Activated naive CD8-positive, alpha-beta T cell treated with anti-CD3 and anti-CD28 coated beads for 36 hours (primary cell): ENCODE measurements at places on chromosomes 2 and 18.

DNA sequence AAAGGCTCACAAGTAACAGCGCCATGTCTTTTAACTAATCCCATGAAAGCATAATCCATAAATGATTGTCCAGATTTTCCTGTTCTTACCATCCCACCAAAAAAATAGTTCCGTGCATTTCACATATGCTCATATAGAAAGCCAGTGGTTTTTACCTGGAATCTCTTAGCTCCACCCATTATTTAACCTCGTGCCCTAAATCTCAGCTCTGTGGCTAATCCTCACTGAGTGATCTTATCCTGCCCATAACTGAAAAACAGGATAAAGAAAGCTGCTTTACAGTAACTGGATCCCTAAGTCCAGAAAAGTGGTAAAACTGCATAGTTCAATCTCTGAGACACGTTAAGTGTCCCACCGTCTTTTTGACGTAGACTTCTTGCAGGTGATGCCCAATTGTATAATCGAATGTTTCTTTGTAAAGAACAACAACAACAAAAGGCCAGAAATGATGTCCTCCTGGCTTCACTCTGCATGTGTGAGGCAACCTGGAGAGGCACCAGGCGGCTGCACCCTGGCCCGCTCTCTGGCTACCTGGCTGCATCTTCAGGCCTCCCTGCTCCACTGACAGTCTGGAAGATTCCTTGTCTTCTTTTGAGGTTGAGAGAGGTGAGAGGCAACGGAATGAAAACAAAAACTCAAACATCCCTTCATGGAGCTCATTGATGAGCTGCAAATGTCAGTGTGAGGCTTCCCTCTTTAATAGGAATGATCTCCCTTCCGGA lies 38.6 kb downstream of the FEZ2 start:
- DNase-seq = no peak

DNA sequence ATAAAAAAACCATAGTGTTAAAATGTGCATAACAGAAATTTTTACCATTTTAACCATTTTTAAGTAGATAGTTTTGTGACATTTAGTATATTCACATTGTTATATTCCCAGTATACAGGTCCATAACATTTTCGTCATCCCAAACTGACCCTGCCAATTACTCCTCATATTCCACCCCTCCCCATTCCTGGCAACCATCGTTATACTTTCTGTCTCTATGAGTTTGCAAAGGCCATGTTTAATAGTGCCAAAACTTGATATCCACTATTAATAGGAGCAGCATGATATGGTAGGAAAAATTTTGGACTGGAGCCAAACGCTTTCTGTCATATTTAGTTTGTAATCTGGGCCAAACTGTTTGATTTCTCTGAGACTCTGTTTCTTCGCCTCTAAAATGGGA lies 30.9 kb downstream of the PLCL1 start:
- DNase-seq = no peak

GRCh38 chr2:227368574-227368973 lies 10.5 kb downstream of the TM4SF20 start:
- DNase-seq = no peak

- no peak for DNase-seq
Measured at GRCh38 chr18:74286856-74287255, 4.9 kb downstream of the CYB5A start.

GRCh38 chr2:45011621-45012602 lies 2.7 kb upstream of the SIX2 start:
- no peak for DNase-seq

DNA sequence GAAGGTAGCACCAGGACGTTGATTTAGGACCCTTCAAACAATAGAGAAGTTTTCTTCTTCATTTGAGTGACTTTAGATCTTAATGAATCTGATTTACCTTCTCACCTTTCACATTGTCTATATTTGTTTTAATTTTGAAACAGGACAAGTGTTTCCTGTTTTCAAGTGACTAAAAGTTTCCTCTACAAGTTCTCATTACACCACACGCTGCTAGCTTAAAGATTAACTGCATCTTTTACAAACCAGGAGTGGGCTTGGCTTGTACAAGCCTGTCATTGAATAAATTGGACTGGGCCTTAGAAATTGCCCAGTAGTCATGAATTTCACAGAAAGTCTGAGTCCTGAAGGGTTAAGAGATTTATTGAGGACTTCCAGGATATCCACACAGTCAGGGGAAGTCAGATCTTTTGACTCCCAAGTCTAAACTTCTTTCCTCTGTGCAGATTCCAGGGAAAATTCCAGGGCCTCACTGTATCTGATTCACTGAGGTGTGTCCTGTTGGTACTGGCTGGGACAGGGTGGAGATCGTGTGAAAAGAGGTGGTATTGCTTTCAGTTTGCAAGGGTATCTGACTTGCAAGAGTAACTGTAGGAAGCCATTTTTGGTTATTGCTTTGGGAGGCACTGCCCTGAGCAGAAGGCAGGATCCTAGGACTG lies 3.4 kb downstream of the SGPP2 start:
- no peak for DNase-seq

DNA sequence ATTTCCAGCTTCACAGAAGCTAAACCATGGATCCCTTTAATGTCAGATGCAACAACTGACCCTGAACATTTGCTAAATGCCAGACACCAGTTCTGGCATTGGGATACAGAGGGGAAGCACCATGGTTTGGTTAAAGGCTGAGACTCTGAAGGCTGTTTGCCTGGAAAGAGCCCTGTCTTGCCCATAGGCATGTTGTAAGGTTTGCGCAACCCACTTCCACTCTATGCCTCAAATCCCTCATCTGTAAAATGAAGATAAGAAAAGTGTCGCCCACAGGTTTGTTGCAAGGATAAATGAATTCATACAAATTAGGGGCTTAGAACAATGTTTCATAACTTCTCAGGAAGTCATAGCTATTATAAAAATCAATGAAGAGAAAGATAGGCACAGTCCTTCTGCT lies 380.9 kb upstream of the GYPC start:
- no peak for DNase-seq

DNA sequence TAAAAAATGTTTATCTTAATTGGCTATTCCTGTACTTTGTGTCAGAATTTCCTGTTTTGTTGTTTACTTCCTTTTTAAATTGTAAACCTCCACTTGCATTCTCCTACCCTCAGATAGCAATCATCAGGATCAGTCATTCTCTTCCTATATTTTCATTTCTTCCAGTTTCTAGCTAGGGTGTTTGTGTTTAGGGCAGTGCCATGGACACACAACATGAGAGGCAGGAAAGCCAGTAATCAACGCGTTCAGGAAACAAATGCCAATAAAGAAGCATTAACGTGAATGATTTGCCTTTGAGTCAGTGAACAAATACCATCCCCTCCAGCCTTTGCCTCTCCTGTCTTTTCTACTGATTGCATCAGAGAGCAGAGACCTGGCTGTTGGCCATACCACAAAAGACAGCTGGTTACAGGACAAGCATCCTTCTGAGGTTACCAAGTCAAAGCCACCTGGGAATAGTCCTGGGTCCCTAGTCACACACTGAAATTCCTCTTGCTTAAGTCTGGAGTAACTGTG lies 56.7 kb upstream of the FHL2 start:
- DNase-seq = no peak

DNA sequence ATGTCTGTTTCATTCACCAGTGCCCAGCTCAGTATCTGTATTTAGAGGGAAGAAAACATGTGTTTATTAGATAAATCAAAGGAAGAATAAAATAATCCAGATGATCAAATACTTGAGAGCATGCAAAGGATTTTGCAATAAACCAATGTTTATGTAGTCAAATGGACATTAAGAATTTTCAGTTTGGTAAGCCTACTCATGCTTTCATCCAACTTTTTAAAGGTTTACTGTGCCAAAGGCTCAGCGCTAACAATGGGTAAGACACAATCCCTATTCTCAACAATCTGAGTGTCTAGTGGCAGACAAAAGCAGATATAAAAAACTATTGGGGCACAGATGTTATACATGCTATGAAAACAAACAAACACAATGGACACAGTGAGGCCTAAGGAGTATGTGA lies 26.3 kb downstream of the GRB14 start:
- no peak for DNase-seq

GRCh38 chr2:26770986-26771586 lies 7.0 kb downstream of the SLC35F6 start:
- DNase-seq = peak; percentile 32

DNA sequence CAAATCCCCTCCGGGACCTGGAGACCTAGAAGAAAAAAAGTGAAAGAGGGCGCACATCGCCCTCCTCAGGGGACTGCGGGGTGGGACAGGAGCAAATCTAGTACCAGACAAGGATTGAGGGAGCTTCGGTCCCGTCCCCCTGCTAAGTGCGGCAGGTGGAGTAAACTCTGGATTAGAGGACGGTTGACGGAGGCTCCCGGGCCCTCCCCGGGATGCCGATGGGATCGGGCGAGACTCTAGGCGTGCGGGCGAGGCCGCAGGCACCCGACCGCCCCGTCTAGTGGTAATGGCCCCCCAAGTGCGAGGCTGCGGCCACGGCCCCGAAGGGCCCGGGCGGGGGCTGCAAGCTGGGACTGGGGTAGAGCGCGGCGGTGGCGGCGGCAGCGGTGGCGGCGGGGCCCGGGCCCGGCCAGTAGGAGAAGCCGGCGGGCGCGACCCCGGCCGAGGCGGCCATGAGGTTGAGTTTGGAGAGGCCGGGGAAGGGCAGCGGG lies 3.5 kb downstream of the FEV start:
- DNase-seq = no peak

DNA sequence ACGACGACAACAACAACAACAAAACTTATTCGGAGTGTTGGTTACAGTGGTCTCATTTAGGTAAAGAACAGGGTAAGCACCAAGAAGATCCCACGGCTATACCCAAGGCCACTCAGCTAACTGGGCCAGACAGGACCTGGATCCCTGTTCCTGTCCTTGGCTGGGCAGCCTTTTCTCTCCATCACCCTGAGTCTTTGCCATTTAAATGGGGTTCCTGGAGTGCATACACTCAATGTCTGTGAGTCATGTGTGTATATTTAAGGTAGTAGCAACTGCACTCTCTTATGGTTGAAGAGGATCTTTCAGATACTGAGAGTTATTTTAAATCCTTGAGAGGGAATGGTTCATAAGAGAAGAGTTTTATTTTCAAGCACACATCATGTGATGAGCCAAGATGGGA lies 35.3 kb downstream of the ADCYAP1 start:
- DNase-seq = no peak

DNA sequence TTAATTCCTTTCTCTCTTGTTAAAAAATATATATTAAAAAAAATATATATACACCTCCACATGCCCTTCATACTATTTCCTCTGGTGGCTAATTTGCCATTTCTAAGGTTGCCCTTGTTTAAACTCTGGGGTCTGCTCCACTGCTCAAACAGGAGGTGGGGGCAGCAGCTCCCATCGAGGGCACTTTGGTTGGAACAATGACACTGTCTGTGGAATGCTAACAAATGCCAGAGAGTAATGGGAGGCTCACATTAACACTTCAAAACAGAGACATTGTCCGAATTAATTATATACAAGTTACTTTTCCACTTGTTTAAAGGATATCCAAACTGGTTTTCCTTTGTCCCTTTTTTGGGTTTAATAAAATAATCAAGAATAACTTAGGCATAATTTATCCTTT lies 58.8 kb upstream of the CD302 start:
- DNase-seq = no peak

GRCh38 chr18:10139783-10140410 lies 226.1 kb downstream of the VAPA start:
- DNase-seq = no peak

GRCh38 chr18:50563376-50563775 lies 3.5 kb downstream of the MAPK4 start:
- no peak for DNase-seq

GRCh38 chr2:160427629-160428404 lies 65.8 kb downstream of the RBMS1 start:
- DNase-seq = peak; percentile 35

- no peak for DNase-seq
Measured at GRCh38 chr2:112583497-112584133, 794 bp upstream of the CHCHD5 start.

- DNase-seq = no peak
Measured at GRCh38 chr2:173647681-173648311, 293.1 kb downstream of the CDCA7 start.

GRCh38 chr2:135179689-135180088 lies 127.6 kb downstream of the RAB3GAP1 start:
- DNase-seq = no peak

DNA sequence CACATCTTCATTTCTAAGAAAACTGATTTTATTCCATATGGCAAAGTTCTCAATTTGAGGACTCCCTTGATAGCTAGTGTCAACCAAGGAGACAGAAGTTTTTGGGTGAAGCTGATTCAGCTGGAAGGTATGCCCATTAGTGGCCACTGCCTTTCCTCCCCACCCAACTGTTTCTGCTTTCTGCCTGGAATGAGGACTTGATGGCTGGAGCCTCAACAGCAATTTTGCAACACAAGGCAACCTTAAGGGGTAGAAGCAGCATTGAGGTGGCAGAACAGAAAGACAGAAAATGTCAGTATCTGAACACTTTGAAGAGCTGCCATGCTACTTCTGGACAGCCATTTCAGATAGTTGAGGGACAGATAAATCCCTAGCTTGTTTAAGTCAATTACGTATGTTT lies 47.0 kb downstream of the INHBB start:
- no peak for DNase-seq

GRCh38 chr18:1104181-1104881 lies 199.7 kb downstream of the ADCYAP1 start:
- DNase-seq = no peak

- no peak for DNase-seq
Measured at GRCh38 chr2:33131749-33132148, 185.0 kb downstream of the LTBP1 start.

- DNase-seq = no peak
Measured at GRCh38 chr2:5125017-5125730, 567.0 kb upstream of the SOX11 start.

GRCh38 chr2:239845968-239846367 lies 179.2 kb downstream of the NDUFA10 start:
- no peak for DNase-seq

DNA sequence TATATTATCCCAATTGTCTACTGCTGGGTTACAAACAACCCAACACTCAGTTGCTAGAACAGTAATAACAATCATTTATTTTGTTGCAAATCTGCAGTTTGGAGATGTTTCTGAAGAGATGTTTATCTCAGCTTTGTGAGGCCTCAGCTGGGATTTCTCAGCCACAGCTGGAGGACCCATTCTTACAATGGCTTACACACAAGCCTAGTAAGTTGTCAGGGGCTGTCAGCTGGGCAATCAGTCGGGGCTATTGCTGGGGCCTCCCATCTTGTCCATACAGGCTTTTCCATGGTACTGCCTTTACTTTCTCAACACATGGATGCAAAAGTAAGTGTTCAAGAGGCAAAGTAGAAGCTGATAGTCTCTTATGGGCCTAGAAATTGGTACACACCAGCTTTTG lies 491.7 kb upstream of the NXPH2 start:
- DNase-seq = no peak

- DNase-seq = no peak
Measured at GRCh38 chr18:5159080-5159479, 38.0 kb downstream of the AKAIN1 start.

DNA sequence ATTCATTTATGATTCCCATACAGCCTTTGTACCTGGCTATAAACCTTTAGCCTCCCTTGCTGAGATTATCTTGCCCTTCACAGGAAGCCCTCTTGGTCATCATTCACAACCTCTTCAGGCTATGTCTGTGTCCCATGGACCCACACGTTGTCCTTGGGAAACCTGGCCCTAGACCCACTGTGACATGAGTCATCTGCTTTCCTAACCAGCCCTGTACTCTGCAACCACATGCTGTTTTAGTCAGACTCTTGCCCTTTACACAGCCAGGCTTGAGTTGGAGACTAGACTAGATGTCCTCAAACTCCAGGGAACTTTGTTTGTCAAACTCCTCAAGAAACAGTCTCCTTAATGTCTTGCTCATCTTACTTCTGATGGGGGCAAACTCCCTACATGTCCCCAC lies 229.3 kb upstream of the ZSWIM2 start:
- DNase-seq = no peak
